H1 (cell line): ENCODE measurements at places on chromosomes 4 and X. TPM values are rescaled to one million over a fixed set of nuclear protein-coding genes. Genes with fewer than 3 reads are reported as not detected.

The POLN gene
- polyA plus RNA-seq: 0.82 and 0.98 TPM in 2 replicates

The GPR143 gene
- 30.7 and 36.1 TPM in 2 replicates for polyA plus RNA-seq

The HMX1 gene
- polyA plus RNA-seq: 0.08 TPM in 1 of 2 replicates, not detected in the other

The FAM184B gene
- polyA plus RNA-seq: 0.05 TPM in 2 replicates

The NR3C2 gene
- 0.80 and 1.0 TPM in 2 replicates for polyA plus RNA-seq

The OSTC gene
- polyA plus RNA-seq: 95.8 and 165 TPM in 2 replicates

The EMD gene
- polyA plus RNA-seq: 45.5 and 128 TPM in 2 replicates

The RHOXF2B gene
- not detected in 2 replicates for polyA plus RNA-seq

The UGT8 gene
- 11.0 and 16.9 TPM in 2 replicates for polyA plus RNA-seq

The INTS6L gene
- 2.6 and 4.1 TPM in 2 replicates for polyA plus RNA-seq

The CD40LG gene
- polyA plus RNA-seq: not detected in 2 replicates

The CXCL1 gene
- polyA plus RNA-seq: 0.77 and 1.2 TPM in 2 replicates

The ANXA10 gene
- not detected in 2 replicates for polyA plus RNA-seq

The HAUS7 gene
- 45.4 and 56.9 TPM in 2 replicates for polyA plus RNA-seq

The MAOA gene
- polyA plus RNA-seq: 2.4 and 2.6 TPM in 2 replicates
